ENCODE measurements at places on chromosomes 4 and X.

DNA sequence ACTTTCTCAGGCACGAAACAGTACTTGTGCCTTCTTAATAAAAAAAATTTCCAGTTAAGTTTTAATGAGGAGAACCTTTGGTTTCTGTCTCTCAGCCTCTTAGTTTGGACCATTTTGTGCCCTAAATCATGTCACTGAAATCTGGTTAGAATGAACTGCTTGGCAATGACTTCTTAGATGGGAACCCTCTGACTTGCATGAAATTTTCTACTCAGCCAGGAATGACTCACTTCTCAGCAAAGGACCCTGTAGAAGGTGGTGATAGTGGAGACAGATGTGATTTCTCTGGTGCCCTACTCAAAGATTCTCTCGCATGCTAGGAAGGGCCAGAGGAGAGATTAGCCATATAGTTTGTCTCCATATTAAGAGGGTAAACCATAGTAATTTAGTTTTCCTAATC is 50.5 kb downstream of the RASL11B start:
- no peak for DNase-seq

DNA sequence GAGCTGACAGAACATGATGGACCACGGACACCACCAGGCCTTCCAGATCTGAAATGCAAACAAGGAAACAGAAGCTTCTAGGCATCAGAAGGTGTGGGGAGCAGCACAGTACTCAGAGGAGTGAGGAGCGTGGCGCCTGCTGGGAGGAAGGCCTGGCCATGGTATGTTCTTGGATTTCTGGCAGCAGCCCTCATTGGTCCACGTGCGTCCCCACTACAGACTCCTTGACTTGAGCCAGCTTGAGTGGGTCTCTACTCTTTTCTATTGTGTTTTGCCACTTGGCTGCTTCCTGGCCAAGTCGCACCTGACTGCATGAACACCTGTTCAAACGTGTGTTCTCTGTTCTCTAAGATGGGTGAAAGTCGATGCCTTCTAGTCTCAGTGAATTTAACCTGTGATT is 18.0 kb downstream of the ZNF275 start:
- DNase-seq, result no peak

DNA sequence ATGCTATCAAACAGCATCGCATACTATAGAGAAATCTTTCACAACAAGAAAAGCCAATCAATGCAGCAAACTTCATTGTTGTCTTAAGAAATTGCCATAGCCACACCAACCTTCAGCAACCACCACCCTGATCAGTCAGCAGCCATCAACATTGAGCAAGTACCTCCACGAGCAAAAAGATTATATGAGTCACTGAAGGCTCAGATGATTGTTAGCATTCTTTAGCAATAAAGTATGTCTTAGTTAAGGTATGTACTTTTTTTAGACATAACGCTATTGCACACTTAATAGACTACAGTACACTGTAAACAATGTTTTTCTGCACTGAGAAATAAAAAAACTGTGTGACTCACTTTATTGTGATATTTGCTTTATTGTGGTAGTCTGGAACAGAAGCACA is 37.8 kb upstream of the FUNDC1 start:
- DNase-seq, result no peak

DNA sequence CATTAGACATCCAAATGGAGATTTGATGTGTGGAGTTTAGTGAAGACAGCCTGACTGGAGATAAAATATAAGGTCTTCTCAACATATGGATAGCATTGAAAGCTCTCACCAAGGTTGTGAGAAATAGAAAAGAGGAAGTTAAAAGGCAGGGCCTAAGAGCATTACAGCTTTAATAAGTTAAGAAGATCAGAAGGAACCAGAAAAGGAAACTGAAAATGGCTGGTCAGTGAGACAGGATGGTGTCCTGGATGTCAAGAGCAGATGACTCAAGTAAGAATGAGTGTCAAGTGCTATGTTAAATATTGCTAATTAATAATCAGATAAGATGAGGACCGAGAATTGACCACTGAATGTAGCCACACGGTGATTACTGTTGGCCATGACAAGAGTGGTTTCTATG is 642.9 kb downstream of the STPG2 start:
- no peak for DNase-seq

GRCh38 chrX:12961196-12961718 is 13.7 kb upstream of the TMSB4X start:
- no peak for DNase-seq

DNA sequence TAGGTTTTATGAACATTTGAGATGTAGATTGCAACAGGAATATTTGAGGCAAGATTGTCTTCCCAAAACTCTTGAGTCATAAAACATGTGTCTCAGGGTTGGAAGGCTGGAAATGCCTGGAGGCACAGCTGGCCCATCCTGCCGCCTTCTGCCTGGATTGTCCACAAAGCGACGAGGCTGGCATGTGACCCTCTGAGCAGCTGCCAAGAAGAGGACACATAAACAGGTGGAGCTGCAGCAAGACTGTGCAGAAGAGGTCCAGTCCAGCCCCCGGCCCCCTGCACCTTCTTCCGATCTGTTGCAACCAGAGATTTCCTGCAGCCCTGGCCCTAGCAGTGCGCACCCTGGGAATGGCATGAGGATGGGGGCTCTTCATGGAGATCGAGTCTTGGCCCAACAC is 101.9 kb upstream of the BCOR start:
- no peak for DNase-seq

- DNase-seq, result no peak
Observed at GRCh38 chr4:89619206-89619962, 217.6 kb downstream of the SNCA start.

DNA sequence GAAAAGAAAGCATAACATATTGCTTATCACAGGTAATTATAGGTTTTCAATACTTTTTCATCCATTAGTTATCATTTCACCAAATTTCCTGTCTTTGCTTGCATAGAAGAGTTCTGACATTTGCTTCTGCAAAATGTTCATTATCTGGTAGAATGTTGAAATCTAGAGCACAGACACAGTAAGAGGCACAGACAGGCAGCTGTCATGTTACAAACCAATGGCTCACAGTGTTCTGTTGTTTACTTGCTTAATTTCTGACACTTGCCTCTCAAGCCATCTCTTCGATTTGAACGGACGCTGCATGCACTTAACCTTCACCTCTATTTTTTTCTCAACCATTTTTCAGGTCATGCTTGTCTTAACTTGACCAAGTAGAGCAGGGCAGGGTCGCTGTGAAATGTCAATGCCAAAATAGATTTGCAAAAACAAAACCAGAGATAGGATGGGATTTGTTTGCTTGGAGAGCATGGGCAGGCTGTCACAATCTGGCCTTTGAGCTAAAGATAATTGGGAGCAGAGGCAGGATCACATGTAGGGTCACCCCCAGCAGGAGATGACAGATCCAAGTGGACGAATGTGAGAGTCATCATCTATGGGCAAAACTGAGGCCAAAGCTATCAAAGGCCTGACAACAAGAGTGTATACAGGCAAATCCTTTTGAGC is 292.3 kb downstream of the SMARCA1 start:
- DNase-seq, result no peak

- no peak for DNase-seq
Observed at GRCh38 chrX:86154553-86154952, 6.3 kb downstream of the DACH2 start.

GRCh38 chr4:35500812-35501211 is 743.5 kb downstream of the ARAP2 start:
- no peak for DNase-seq

GRCh38 chr4:40916880-40917279 is 167.1 kb downstream of the NSUN7 start:
- no peak for DNase-seq

- DNase-seq, result no peak
Observed at GRCh38 chr4:148116969-148117368, 325.2 kb downstream of the NR3C2 start.

DNA sequence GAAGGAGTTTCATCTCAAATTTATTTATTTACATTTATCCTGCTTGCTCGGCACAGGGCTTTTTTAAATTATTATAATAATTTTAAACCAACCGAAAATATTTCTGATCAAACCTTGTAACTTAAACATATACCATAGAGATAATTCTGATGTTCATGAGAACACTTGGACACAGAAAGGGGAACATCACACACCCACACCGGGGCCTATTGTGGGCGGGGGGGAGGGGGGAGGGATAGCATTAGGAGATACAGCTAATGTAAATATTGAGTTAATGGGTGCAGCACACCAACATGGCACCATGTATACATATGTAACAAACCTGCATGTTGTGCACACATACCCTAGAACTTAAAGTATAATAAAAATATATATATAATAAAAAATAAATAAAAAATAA is 2.9 kb downstream of the ANXA5 start:
- no peak for DNase-seq

DNA sequence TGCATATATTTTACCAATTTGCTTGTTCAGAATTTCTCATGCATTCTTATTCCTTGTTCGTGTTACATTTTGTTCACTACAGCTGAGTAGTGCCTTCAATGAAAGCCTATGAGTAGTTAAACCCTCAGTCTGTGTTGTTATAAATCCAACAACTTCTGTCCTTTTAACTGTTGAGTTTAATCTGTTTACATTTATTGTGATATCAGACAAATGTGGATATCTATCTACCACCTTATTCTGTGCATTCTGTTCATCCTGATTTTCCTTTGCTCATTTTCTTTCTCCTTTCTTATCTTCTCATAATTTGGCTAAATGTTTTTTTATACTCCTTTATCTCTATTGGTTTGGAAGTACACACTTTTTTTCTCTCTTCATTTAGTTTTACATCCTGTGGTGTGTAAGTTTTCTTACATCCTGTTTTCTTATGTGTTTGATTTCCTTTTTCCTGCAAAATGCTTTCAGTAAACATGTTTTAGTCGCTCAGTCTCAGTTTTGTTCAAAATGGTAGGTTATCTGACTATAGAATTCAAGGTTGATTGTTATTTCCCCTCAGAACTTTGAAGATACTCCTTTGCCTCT is 54.2 kb downstream of the CASP6 start:
- no peak for DNase-seq

GRCh38 chrX:96578781-96579180 is 105.9 kb upstream of the DIAPH2 start:
- DNase-seq, result no peak

- peak; percentile 1 for DNase-seq
Observed at GRCh38 chrX:12791257-12792228, at the start of gene PRPS2. PRPS2 (plus strand) TSS chrX:12791412; CDS start chrX:12791498, 86 bp downstream.

DNA sequence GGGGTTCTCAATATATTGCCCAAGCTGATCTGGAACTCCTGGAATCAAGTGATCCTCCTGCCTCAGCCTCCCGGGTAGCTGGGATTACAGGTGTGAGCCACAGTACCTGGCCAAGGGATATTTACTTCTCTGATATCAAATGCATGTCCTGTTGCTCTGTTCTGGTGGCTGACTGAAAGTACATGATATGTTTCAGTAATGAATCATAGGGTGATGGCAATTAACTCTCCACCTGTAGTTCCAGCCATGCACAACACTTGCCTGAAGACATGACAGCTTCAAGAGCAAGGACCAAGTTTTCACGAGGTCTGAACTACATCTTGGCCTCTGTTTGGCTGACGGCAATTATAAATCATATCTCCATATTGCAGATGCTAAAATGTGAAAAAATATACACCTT is 9.1 kb downstream of the ZCCHC4 start:
- no peak for DNase-seq

DNA sequence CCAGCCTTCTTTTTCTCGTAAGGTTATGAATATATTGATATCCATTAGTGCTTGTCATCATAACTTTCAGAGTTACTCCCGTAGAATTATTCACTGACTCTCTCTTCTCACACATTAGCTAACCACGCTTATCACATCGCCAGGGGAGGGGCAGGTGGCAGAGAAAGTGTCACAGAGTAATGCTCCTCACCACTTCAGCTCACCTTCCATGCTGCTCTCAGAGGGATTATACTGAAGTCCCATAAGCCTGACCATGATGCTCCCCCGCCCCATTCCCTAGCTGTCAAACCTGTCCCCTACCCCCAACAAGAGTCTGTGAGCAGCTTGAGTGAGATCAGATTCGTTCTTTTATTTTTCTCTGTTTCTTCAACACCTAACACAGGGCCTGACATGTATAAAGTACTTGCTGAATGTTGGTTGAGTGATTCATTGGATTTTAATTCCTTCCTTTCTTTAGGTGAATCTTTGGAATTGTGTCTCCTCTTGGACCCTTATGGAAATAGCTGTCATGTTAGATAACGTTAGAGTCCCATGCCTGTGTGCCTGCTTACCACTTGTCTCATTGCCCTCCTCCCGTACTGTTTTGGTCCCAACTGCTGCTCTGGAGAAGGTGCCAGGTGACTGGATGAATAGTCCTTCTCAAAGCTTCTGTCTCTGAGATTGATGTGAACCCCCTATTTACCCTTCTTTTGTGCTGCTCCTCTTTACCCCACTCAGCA is 55.1 kb downstream of the RS1 start:
- DNase-seq, result no peak

GRCh38 chr4:96913441-96914080 is 1073.7 kb downstream of the PDHA2 start:
- DNase-seq, result no peak

DNA sequence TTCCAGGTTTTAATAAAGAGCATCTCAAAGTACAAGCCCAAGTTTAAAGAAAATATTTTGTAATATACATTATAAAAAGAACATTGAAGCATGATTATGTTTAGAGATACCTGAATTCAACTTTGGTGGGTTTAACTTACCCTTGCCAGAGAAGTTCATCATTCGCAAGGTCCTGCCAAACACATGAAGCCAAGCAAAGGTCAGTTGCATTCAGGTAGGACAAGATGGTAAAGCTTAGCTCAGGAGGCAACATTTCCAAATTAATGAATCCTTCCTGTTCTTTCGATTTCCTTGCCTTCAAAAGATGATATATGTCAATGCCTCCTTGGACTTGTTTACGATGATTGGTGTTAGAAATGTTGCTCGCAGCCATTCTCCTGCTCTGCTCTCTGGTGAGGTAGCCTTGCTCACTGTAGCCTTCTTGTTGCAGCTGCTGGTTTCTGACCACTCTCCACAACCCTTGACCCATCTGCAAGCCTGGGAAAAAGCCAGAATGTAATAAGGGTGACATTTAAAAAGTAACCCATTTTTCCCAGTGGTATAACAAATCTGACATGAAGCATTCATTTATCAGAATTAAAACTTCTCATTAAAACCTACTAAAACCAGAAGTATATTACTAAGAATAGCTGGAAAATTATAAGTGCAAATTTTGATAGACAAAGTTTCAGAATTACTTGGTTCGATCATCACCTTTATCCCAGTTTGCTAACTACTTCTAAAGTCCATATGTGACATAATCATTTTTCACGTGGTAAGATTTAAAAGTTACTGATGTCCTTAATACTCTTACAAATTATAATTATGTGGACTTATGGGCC is 20.6 kb downstream of the FBXO8 start:
- DNase-seq, result no peak

GRCh38 chr4:48173056-48173991 is 39.3 kb upstream of the TXK start:
- peak; percentile 42 for DNase-seq

- DNase-seq, result peak; percentile 67
Observed at GRCh38 chr4:94452476-94453371, 982 bp downstream of the PDLIM5 start.

DNA sequence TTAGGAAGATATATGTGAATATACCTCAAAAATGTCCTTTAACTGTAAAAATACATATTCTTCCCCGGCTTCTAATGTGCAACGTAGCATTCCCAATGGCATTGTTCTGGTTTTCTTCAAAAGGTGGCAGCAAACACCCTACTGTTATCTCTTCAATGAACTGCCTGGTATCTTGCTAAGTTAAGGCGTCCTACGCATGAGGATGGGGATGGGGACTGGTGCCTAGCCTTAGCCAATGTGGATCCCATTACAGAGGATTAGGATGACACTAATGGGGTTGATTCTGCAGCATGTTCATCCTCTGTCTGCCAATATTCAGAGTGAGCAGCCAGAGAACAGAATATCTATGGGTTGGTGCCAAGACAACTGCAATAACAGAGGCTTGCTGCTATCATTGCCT is 334.9 kb upstream of the ADGRL3 start:
- DNase-seq, result no peak

Data from SW 1271 (cell line).